ENCODE measurements at places on chromosomes 1 and 21.

DNA sequence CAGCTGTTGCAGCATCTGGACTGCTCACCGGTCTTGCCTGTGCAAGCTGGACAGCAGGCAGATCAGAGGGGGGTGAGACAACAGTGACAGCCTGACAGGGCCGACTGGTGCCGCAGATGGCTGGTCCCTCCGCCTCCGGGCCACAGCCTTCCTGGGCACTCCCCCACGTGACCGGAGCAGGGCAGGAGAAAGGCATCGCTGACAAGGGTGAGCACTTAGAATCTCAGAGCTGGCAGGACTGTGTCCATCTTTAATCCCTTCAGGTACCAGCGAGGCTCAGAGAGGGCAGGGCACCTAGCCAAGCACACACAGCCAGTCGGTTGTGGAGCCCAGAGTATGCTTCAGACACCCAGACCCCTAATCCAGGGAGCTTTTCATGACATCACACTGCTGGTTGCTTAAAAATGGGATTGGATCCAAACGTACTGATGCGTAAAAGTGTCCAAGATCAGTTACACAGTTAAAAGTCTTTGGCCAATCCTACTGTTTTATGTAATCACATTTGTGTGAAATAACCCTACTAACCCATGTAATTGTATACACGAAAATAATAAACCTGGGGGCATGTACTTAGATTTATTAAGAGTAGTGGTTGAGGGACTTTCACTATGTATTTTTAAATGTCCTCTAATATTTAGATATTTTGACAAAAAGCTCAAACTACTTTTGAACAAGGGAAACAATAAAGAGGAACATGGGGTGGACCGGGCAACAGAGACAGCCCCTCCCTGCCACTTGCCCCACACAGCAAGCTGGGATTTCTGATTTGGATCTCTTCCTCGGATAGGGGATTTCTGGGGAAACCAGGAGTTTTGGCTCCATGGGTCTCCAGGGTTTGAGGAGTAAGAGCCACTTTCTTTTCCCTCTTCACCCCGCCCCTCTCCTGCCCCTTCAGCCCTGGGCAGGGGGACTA, 758 bp upstream of the CNTN2 start:
- no peak for DNase-seq

GRCh38 chr1:27152004-27152828, 2.7 kb downstream of the SLC9A1 start:
- no peak for DNase-seq

DNA sequence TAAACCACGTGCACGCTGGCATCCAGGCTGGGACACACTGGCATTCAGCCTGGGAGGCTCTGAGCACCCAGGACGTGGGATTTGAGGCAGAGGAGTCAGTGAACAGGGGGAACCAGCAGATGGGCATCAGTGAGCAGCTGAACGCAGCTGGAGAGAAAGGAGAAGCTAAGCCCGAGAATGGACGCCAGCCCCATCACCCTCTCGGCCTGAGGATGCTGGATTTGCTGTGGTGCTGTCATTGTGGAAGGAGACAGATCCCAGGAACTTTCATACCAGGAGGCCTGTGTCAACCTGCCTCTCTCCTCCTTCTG, 132.8 kb downstream of the PGBD5 start:
- no peak for DNase-seq

- DNase-seq, result no peak
These were observed 8.7 kb upstream of the SEC16B start for GRCh38 chr1:177978530-177978929.

DNA sequence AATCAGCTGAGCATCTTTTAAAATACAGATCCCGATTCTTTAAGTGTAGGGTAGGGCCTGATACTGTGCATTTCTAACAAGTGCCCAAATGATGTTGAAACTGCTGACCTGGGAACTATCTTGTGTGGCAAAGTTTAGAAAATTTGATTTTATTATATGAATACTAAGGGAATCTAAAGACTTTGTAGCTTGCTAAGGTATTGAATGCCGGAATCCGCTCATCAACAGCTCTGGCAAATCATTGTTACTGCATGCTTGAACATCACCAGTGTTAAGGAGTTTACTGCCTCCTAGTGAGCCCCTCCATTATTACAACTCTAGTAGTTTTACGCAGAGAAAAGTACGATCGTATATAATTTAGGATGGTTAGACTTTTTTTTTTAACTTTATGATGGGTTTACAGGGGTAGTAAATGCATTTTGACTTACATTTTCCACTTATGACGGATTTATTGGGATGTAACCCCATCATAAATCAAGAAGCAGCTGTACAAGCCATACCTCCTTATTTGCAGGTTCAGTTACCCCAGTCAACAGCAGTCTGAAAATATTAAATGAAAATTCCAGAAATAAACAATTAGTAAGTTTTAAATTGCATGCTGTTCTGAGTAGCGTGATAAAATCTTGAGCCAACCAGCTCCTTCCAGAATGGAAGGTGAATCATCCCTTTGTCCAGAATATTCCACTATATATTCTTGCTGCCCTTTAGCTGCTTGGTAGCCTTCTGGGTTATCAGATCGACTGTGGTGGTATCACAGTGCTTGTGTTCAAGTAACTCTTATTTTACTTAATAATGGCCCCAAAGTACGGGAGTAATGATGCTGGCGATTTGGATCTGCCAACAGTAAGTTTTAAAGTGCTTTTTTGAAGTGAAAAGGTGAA, 892 bp downstream of the TYW3 start:
- peak; percentile 86 for DNase-seq

- peak; percentile 46 for DNase-seq
These were observed 8.2 kb downstream of the IFFO2 start for GRCh38 chr1:18948048-18948912.

GRCh38 chr1:218565377-218565776, 220.2 kb downstream of the TGFB2 start:
- DNase-seq, result no peak

GRCh38 chr1:160376525-160377131, 9.8 kb downstream of the NHLH1 start:
- peak; percentile 66 for DNase-seq

DNA sequence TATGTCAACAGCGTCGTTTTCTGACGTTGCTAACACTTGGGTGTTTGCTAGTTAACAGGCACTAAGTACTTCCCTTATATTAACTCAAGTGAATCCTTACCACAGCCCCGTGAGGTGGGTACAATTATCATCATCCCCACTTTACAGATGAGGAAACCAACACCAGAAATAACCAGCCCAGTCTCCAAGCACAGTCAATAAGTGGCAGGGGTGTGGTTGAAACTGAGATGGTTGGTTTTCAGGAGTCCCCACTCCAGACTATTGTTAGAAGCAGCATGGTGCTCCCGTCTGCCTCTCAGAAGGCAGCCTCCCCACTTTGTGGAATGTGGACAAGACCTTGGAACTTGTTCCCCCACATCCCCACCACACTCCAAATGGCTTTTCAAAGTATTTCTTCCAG, 45.7 kb upstream of the ACOT11 start:
- DNase-seq, result no peak

DNA sequence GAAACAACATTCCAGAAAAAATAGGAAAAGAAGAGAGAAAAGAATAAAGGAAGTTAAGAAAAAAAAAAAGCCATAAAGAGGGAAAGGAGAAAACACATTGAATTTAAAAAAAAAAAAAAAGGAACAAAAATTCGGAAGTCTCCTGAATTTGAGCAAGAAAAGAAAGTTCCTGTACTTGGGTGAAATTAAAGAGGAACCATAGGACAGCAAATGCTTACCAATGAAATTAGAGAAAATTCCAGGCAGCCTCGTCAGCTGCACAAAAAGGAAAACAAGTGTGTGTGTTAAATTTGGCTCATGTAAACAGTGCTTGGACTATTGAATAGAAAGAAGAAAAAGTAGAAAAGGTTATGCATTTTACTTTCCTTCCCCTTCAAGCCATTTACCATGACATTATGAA, 4.9 kb downstream of the IL12RB2 start:
- peak; percentile 44 for DNase-seq

GRCh38 chr1:168842916-168843315, 113.9 kb upstream of the DPT start:
- no peak for DNase-seq

GRCh38 chr1:15249081-15249480, 2.1 kb downstream of the FHAD1 start:
- no peak for DNase-seq

DNA sequence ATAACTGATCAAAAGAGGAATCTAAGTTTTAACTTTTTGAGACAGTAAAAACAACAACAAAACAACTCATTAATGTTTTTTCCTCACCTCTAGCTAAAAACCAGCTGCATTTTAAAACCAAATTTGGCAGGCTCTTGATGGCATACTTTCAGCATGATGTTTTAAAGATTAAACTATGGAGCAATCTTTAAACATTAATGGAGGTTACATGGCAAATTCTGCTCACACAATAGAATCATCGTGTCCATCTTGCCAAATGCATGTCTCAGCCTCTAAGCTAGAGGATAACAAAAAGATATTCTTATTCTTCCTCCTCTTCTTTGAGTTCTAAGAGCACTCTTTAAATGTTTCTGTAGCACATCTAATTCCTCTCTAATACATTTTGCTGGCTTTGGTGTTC, 579.8 kb upstream of the PKN2 start:
- DNase-seq, result no peak

- DNase-seq, result no peak
These were observed 152.4 kb downstream of the GABPA start for GRCh38 chr21:25887166-25887565.

- peak; percentile 46 for DNase-seq
These were observed 8.9 kb upstream of the PTPRF start for GRCh38 chr1:43521756-43522155.

GRCh38 chr1:173042806-173043205, 7.9 kb downstream of the TNFSF18 start:
- DNase-seq, result no peak

- no peak for DNase-seq
These were observed 8.1 kb downstream of the PAQR7 start for GRCh38 chr1:25867210-25867991.

DNA sequence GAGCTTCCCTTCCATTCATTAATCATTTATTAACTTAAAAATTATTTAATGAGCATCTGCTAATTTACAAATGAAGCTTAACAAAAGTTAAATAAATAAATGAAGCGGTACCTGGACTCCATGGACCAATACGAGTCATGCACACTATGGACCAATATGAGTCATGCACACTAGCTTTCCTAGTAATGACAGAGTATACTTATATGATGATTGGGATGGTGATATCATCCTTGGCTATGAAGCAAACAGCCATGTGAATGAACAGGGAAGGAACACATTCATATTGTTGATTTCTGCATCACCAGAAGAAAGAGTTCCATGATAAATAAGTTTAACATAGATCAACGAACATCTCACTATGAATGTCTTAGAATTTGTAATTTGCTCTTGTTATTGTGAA, 109.9 kb downstream of the SPAG17 start:
- DNase-seq, result no peak

GRCh38 chr1:51578383-51579109, 38.3 kb upstream of the OSBPL9 start:
- peak; percentile 82 for DNase-seq

DNA sequence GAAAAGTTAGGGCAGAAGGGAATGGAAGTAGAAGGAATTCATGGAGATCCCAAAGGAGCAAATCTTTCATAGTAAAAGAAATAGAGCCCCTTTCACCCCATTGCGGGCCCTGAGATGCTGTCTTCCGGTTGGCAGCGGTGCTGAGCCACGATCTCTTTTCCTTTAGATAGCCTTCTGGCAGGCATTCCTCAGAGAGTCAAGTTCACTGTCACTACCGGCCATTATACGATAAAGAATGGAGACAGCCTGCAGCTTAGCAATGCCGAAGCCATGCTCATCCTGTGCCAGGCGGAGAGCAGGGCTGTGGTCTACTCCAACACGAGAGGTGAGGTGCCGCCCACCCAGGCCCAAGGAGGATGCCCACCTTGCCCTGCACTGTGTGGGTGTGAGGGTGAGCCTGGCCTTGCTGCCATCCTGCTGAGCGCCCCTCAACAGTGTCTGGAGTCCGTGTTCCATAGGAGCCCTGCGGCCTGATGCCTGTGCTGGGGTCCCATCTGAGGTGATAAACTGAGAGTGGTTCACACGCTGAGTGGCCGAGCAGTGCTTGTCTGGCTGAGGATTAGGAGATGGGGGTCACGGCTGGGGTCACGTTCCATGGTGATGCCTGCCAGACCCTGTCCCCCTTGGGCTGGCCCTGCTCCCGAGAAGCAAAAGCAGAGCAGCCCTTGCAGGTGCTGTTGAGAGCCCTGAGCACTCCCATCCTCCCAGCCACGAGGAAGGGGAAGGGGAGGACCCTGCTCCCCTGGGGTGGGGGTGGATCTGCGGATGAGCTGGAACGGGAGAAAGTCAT, 20.4 kb upstream of the PWP2 start:
- DNase-seq, result no peak

GRCh38 chr1:178120088-178120487, 26.2 kb downstream of the RASAL2 start:
- no peak for DNase-seq

- DNase-seq, result no peak
These were observed 20.9 kb upstream of the CDCP2 start for GRCh38 chr1:54173681-54174080.

DNA sequence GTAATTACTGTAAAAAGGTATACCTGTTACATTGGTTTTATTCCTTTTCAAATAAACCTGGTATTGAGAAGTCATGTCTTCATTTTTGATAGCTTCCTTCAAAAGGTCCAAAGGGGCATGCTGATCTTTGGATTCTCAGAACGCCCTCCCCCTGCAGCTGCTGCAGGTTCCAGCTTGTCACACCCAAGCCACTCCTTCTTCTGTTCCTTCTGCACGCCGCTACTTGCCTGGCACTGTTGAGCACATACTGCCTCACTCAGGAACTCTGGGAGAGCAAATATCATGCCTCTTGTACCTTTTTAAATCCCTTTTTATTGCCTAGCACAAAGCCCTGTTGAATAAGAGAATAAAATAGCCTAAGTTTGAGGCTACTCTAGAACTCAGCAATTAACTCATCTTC, 136.9 kb downstream of the BARHL2 start:
- DNase-seq, result no peak

DNA sequence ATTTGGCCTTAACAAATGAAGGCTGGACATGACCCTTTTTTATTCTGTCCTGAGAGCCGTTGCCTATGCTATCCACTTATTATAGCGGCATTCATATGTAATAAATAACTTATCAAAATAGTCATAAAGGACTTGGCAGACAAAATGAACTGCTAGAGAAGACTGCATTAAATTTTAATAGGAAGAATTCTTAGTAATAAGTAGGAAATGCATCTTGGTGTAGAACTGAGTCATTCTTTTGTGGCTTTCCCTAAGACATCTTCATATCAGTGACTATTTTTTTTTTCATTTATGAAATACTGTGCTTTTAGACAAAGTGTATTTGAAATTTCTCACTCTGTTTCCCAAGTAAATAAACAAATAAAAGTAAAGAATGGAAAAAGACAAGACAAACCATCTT, 45.6 kb downstream of the PBX1 start:
- DNase-seq, result no peak

- no peak for DNase-seq
These were observed 25.8 kb downstream of the SMIM12 start for GRCh38 chr1:34833711-34834110.

- no peak for DNase-seq
These were observed 264.0 kb downstream of the CTH start for GRCh38 chr1:70674941-70675685.
